ENCODE measurements at places on chromosomes 16 and 17. TPM values are rescaled to one million over a fixed set of nuclear protein-coding genes. Genes with fewer than 3 reads are reported as not detected.

- DNase-seq, result no peak
Observed at GRCh38 chr16:49022351-49022963, 259.2 kb downstream of the CBLN1 start.

Gene CD300C
- total RNA-seq, result not detected

Gene CCT6B
- total RNA-seq, result 1.7 TPM

DNA sequence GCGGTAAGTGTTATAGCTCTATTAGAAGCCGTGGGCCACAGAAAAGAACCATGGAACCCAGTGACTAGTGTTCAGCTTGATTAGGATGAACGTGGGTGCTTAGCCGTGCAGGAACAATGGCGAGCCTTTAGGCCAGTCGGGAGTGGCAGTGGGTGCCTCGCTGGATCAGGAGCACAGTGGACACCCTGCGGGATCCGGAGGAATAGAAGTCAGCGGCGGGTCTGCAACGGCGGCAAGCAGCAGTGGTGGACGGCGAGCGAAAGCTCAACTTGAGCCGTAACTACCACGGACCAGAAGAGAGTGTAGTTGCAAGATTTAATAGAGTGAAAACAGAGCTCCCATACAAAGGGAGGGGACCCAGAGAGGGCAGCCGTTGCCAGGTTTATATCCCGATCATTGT, 37.3 kb upstream of the CDH15 start:
- DNase-seq, result no peak

Gene NOD2
- not detected for total RNA-seq

- no peak for DNase-seq
Observed at GRCh38 chr17:27536781-27537180, 80.5 kb downstream of the KSR1 start.

DNA sequence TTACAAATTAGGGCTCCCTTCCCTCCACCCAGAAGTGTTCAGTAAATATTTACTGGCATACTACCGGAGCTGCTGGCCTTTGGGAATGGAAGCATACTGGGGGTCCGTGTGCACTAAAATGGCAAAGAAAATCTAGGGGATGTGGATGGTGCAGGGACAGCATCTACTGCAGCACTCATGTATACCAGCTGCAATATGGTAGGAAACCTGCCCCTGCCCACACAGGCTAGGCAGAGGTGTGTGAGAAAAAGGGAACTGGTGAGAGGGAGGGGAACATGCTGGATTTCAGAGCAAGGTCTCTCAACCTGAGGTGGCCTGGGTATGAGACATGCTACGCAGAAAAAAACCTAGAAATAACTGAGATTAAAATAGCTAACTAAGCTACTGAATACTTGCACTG, 145.4 kb downstream of the CDH13 start:
- no peak for DNase-seq
